Activated CD8-positive, alpha-beta memory T cell treated with anti-CD3 and anti-CD28 coated beads, Interleukin-2, amount 10 ng/mL, durations not matched to agents 7 days and 5 days (primary cell): ENCODE measurements at places on chromosomes 5 and 9. TPM values are rescaled to one million over a fixed set of nuclear protein-coding genes. Genes with fewer than 3 reads are reported as not detected.

- no peaks in the 10 kb centered on the region for H3K4me1 ChIP-seq
- no peak for DNase-seq
- H3K27me3 ChIP-seq = no peaks in the 10 kb centered on the region
- no peak overlapping the region for H3K27ac ChIP-seq
Measured at GRCh38 chr9:18208166-18209059, 265.5 kb upstream of the ADAMTSL1 start.

DNA sequence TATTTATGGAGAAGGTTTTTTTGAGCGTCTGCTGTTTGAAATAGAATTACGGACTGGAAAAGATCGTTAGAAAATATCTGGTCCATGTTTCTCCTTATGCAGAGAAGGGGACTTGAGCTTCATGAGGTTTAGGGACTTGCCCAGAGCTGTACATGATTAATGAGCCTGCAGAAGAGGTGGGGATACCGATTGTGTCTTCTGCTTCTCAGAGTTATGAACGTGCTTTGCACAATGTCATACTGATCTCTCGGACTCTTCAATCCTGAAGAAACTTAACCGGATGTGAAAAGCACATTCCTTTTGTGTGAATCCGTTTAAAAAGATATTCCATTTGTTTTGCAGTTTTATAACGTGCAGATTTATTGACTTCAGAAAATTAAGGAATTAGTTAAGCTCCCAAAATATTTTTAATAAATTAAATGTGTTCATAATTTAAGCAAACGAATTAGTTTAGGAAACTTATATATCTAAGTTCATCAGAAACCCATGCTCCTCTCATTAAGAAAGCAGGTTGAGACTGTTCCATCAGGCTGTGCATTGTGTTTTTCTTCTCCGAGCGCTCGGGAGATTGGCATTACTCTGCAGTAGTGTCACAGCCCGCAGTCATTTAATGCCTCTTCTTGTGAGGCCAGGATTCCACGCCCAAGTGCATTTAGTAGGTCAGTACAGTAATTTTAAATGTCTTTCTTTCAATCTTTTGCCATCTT lies 40.8 kb upstream of the MEF2C start:
- no peaks in the 10 kb centered on the region for H3K36me3 ChIP-seq
- H3K27ac ChIP-seq = no peak overlapping the region
- H3K4me3 ChIP-seq = no peak overlapping the region
- DNase-seq = no peak
- no peaks in the 10 kb centered on the region for H3K4me1 ChIP-seq

DNA sequence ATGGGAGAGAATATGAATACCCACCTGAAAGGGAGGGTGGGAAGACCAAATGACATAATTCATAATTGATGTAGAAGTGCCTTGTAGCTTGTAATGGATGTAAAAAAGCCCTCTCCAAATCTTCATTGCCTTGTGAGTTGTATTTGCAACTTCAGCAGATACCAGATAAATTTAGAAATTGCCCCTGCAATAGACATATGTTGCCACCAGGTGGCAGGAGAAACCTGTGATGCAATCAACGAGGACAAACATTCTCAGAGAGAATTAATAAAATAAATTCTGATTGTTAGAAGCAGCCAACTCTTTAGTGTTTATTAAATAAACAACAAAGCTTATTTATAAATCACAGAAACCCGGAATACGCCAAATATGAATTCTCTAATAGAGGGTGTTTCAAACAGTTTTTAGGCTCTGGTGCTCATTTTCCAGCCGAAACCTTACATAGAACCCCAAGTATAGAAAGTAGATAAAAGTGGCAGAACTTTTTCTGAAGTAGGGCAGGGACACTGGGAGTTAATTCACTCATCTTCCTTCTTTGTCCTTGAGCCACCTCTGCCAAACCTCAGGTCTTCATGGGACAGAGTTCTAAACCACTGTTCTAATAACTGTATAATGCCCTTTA lies 147.8 kb downstream of the TMEM38B start:
- H3K4me3 ChIP-seq = no peak overlapping the region
- no peaks in the 10 kb centered on the region for H3K36me3 ChIP-seq
- no peaks in the 10 kb centered on the region for H3K27me3 ChIP-seq
- DNase-seq = no peak
- H3K27ac ChIP-seq = no peak overlapping the region

The SMIM23 gene
- not detected for total RNA-seq

The EHMT1 gene
- total RNA-seq = 99.9 TPM
